Activated CD4-positive, alpha-beta T cell treated with anti-CD3 and anti-CD28 coated beads, Interleukin-2, amount 50 U/mL, for 48 hours (primary cell): ENCODE measurements at places on chromosomes 3 and 15.

GRCh38 chr3:148101061-148101460, 596.6 kb upstream of the AGTR1 start:
- DNase-seq, result no peak

GRCh38 chr3:62035402-62036057, 337.8 kb downstream of the FEZF2 start:
- no peak for DNase-seq

DNA sequence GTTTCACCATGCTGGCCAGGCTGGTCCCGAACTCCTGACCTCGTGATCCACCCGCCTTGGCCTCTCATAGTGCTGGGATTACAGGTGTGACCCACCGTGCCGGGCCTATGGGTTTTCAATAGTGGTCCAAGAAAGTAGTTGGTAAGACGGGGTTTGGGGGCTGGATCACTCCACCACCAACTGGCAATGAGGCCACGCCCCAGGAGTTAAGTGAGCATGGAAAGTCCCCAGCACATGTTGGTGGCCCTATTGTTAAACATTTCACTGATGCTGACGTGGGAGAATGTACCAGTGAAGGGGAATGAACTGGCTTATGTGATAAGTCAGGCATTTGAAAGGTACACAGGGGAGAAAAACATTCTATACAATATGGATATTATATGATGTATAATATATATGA, 80.4 kb downstream of the CHRD start:
- DNase-seq, result no peak

GRCh38 chr15:82172506-82172905, 90.0 kb downstream of the EFL1 start:
- no peak for DNase-seq

- DNase-seq, result no peak
Measured at GRCh38 chr15:42069025-42069424, 25.3 kb downstream of the PLA2G4D start.

- DNase-seq, result no peak
Measured at GRCh38 chr15:88395872-88396781, 71.1 kb downstream of the MRPL46 start.

- DNase-seq, result no peak
Measured at GRCh38 chr3:120816728-120817127, 74.2 kb downstream of the GTF2E1 start.

- no peak for DNase-seq
Measured at GRCh38 chr3:140651287-140651686, 26.6 kb upstream of the TRIM42 start.

DNA sequence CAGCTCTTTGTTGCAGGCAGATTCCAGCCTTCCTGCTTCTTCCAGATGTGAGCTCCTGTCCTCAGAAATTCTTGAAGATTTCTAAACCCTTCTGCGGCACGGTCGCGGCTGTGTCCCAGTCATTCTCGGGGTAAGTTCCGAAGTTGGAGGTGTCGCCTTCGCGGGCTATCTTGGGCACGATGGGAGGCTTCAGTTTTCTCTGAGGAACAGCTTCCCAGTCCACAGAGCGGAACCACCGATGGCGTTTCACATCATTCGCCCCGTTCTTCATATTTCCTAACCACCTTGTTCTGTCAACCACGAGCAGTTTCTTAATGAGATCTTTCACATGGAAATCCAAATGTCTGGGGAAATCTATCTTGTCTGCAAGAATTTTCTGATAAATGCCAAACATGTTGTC, 24.7 kb upstream of the CERS3 start:
- no peak for DNase-seq

GRCh38 chr3:150765949-150766720, 3.2 kb upstream of the SIAH2 start:
- DNase-seq, result no peak

DNA sequence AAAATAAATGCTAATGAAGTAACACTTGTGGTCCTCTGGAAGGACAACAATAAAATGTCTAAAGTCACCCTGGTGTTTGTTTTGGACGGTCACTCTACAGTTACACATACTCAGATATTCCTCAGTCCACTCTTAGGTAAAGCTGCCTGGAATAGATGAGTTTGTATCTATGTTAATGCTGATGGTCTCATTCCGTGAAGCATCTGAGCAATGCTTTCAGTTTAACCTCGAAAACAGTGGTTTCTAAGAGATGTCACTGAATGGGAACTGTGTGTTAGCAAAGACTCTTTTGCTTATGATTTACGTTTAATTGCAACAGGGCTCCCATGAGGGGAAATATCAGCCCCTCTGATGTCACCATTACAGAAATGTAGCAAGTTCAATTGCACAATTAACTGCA, 49.1 kb downstream of the FBN1 start:
- DNase-seq, result no peak

DNA sequence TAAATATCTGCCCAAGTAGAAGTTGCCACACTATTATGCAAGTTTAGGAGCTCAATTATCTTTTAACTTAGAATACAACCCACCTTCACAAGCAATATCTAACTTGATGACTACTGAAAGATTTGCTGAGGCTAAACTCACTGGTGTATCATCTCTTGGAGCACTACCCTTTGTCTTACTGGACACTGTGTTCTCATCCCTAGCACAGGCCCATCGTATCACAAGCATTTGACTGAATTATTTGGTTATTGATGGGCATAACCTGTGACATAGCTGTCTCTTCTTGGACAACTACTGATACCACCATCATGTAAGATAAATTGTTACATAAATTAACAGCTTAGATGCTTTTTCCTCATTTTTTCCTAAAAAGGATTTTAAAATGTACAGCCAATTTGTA, 216.2 kb upstream of the THBS1 start:
- DNase-seq, result no peak

DNA sequence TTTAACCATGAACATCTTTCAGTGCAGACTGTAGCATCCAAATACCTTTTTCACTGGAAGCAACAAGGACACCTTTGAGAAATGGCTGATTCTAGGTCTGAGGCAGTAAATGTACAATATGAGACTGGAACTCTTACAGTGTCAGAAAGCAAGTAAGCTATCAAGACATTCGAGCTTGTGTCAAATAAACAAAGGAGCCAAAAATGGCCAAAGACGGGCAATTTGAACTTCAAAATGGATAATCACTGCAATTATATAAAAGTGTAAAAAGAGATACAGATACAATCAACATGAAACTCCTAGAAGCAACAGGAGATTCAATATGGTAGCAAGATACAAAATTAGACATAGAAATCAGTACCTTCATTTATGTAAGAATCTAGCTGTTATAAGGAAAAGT, 138.5 kb upstream of the CCDC54 start:
- DNase-seq, result no peak

- DNase-seq, result no peak
Measured at GRCh38 chr3:20561166-20561565, 375.2 kb upstream of the SGO1 start.

- no peak for DNase-seq
Measured at GRCh38 chr3:36813305-36813704, 49.0 kb upstream of the DCLK3 start.

DNA sequence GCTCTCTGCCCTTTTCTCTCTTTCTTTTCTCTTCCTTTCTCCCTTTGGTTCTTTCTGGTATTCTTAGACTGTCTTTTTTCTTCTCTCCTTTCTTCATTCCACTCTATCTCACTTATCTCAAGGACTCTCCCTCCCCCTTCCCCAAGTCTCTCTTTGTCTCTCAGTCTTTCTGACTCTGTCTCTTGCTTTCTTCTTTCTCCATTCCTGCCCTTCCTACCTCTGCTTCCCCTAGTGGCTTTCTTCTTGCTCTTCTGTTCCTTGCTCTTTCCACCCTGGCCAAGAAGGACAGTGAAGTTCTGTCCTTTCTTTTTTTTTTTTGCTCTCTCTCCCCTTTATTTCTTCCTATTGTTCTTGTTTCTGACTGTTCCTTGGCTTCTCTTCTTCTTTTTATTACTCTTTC, 22.3 kb upstream of the RPL39L start:
- DNase-seq, result no peak

GRCh38 chr15:77426871-77427270, 6.2 kb downstream of the HMG20A start:
- no peak for DNase-seq

GRCh38 chr3:115022835-115023398, 124.2 kb downstream of the ZBTB20 start:
- no peak for DNase-seq

DNA sequence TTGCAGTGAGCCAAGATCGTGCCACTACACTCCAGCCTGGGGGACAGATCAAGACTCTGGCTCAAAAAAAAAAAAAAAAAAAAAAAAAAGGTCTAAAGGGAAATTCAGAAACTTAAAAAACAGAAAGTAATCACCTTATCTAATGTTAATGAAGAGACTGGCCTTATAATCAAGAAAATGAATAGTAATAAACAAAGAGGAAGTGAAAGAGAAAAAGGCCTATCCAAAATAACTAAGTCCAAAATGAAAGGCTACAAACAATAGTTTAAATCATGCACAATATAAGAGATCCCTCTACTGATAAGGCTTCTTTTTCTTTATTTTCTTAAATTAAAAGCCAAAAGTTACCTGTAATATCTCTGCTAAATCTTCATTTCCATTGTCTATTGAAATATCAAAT, 37.1 kb upstream of the HDC start:
- no peak for DNase-seq

GRCh38 chr3:152269056-152269830, 514 bp downstream of the MBNL1 start:
- DNase-seq, result no peak

GRCh38 chr3:191235331-191236314, 36.6 kb downstream of the OSTN start:
- no peak for DNase-seq

DNA sequence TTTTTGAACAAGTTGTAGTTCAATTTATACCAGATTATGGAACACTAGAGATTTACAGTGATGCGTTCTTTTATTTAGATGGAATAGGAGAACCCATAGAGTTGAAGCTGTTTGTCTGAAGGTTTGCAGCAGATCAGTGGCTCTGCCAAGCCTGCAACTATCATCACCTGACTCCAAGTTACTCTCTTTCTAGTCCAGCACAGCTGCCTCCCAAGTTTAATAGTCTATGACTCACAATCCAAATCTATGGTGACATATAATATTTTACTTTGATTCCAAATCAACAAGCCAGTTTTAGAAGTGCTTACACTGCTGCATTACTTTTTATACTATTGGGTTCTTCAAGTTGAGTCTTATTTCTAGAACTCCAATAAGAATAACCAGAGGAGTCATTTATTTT, 400.4 kb downstream of the LPP start:
- DNase-seq, result no peak

DNA sequence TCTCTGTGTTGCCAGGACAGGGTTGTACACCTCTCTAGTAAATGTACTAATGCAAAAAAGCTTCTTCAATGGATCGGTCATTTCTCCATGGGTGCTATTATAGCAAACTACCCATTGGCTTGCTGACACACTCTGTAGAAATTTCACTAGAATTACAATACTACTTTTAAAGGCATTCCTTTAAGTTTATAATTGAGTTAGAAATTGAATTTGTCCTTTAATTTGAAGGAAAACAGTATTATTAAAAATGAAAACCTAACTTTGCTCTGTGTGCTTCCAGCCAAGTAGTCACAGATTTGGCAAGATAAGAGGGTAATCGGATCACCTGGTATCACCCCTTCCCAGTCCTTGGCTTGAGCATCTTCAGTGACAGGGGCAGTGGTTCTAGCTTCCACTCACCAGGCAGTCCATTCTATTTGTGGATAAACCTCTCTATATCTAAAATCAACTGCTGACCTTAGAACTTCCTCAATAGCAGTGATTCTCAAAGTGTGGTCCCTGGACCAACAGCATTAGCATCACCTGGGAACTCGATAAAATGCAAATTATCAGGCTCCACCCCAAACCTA, 93.2 kb downstream of the GHSR start:
- DNase-seq, result no peak

GRCh38 chr3:195666-196065, 897 bp upstream of the CHL1 start:
- DNase-seq, result no peak

DNA sequence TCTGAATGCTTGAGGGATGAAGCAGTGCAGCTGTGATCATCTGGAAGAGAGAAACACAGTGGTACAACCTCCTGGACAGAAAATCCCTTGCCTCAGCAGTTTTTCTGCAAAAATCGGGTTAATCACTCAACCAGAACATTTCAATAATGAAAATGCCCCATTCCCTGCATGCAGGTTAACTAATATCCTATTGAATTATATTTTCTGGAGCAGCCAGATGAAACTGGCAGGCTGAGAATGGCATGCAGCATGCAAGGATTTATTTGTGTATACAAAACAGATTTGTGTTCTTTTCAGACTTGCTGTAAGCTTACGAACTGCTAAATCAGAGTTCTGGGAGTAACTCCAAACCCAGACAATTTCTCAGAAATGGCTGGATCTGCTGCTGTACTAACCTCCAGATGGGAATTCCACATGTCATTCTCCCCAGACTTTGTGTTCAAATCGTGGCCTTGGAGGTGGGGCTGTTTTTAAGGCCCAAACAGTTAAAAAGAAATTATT, 39.1 kb downstream of the SLC9A9 start:
- DNase-seq, result no peak

DNA sequence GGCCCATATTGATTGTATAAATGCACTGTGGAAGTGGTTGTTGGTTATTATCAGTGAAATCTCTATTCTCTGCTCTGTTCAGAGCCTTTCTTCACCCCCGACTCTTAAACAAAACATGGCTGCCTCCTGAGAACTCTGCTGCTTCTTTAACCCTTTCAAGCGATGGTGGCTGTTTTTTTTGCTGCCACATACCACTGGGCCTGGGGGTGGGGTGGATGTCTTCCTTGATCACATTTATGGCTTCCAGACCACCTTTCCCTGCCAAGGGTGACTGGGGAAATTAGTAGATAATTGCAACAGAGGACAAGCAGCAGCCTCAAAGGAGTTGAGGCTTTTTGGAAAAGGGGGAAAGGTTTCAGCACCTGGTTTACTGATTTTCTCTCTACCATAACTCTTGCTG, 32.8 kb downstream of the YEATS2 start:
- no peak for DNase-seq

- DNase-seq, result no peak
Measured at GRCh38 chr3:105801397-105801796, 67.4 kb downstream of the CBLB start.

DNA sequence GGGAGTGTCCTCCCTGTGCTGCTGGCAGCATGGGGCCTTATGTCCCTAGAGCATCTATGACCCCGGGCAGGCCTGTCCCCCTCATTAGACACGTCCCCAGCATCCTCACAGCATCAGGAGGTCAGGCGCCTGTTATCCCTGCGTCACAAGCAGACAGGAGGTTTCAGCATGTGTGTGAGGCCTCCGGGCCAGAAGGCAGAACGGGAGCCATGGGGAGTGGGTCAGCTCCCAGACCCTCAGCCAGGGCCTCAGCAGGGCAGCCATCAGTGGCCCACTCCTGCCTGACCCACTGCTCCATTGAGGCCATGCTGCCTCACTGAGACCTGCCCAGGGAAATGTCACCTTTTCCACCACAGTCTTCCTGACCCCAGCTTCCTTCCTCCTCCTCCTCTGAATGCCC, 71.6 kb downstream of the DNAJB8 start:
- no peak for DNase-seq
